ENCODE measurements at places on chromosomes 1 and 21.

DNA sequence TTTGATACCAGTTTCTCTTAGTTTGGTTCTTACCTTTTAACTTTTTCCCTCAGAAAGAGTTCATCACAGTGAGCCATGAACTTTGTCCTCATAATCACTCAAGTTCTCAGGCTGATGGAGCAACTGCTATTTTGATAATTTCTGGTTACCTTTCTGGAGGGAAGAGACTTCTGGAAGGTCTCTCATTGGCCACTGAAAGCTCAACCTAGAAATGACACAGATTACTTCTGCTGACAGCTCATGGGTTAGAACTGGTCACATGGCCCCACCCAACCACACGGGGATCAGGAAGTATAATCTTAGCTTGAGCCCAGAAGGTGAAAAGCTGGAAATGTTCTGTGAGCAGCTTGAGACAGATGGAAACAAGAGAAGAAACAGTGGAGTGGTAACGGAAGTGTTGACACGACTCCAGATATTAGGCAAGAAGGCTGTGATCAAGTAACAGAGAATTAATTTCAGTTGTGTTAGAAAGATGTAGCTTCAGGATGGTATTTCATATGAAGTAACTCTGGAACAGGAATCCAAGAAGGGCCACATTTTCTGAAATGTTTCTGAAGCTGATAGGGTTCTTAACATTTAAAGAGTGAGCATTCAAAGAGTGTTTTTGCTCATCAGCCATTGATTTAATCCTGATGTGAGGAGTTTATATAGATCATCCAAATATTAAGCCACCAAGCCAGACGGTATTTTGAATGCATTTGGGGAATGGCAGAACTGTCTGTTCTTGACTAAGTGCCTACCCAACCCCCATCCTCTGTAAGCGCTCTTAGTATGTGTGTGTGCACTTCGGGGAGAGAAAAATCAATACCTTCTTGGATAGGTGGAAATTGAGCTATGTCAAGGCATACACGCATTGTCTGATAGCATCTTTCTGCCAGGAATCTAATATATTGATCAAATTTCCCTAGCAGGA is 21.9 kb upstream of the XPR1 start:
- DNase-seq, result no peak

DNA sequence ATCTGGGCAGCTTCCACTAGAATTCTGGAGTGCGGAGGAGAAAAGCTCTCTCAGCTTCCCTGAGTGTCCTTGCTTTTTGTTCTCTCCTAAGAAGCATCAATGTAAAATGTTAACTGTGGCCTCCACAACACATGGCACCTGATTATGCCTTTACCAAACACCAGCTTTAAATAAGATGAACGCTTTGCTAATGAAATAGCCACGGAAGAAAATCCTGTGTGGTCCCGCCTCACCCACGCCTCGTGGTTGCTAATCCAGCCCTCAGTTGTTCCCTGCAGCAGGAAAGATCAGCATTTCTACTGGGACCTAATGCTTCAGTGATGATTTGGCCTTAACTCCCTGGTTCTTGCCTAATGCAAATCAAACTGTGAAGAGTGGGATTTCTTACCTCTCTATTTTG is 1.8 kb upstream of the ERG start:
- no peak for DNase-seq

DNA sequence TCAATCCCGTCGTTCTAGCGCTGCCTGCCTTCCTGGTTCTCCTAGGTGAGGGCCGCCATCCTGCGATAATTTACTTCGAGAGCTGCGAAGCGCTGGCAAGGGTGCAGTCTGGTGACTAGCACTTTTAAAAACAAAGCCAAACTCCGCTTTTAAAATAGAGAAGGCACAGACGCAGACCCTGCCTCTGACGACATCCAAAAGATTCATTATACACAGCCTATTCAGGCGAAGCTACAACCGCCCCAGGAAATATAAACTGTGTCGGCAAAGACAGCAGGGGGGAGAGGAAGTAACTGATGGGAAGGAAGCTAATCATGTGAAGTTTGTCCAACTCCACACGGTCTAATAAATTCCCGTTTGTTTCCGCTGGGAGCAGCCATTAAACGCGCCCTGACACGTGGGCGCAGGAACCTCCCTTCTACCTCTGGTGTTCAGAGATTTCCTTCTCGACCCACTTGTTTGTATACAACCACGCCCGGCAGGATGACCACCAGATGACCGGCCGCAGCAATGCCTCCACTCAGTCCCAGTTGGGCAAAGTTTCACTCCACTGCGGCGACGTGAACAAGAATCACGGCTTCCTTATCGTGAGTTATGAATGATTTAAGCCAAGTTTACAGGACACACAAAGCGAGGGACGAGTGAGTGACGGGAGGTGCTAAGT is 1.3 kb downstream of the GNG12 start:
- DNase-seq, result no peak

GRCh38 chr1:26160527-26161414 is 1.9 kb downstream of the FAM110D start:
- no peak for DNase-seq

DNA sequence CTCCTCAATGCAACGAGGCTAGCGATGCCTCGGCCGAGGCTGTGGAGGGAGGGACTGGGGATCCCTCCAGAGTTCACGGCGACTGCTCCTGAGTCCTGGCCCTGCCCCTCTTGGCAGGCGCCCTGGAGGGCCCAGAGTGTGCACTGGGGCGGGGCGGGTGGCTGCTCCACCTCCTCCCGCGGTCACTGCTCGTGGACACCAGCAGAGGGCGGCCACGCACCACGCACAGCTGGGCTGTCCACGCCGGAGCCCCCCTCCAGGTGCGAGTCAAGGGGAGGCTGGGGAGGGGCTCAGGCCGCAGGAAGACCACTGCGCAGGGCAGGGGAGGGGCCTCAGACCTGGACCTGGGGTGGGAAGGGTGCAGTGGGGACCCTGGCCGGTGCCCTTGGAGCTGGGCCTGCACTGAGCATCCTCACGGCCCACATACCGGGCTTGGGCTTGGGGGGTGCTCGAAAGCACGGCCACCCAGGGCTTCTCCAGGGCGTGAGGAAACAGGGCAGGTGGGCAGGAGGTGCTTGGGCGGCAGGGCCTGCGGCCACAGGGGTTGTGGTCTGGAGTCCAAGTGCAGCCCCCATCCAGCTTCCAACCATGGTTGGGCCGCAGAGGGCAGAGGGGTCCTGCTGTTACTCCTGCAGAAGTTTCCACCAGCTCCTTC is 20.6 kb upstream of the TTC34 start:
- no peak for DNase-seq

DNA sequence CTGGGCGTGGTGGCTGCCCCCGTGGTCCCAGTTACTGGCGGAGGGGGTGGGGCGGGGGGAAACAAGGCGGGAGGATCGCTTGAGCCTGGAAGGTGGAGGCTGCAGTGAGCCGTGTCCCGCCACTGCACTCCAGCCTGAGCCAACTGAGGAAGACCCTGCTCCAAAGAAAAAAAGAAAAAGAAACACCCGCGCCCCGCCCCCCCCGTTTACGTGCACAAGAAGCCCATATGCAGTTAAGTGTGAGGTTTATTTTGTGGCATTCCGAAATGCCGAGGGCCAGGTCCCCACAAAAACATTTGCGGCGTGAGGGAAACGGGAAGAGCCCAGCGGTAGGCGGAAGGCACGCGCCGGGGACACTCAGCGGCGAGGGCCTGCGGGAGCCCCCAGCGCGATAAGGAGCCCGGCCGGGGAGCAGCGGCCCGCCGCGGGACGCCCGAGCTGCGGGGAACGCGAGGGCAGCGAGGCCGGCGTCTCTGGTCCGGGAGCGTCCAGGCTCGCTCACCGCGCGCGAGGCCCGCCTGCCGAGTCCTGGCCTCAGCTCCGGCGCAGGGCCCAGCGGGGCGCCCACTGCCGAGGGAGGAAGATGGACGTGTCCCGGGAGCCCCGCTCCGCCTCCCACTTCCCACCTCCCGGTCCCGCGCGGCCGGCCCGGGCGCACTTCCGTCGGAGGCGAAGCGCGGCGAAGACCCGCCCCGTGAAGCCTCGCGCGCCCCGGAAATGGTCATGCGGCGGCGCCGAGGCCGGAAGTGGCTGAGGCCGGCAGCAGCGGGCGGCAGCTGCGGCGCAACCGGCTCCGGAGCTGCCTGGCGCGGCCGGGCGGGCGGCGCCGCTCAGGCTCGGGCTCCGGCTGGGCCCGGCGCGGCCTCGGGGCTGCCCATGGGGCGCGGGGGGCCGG is at the start of gene TRAPPC10:
Gene TRAPPC10, plus strand, starts transcription at position 731 of the 895 bp plus-strand sequence. CDS start 185 bp downstream, outside the sequence.
- no peak for DNase-seq

DNA sequence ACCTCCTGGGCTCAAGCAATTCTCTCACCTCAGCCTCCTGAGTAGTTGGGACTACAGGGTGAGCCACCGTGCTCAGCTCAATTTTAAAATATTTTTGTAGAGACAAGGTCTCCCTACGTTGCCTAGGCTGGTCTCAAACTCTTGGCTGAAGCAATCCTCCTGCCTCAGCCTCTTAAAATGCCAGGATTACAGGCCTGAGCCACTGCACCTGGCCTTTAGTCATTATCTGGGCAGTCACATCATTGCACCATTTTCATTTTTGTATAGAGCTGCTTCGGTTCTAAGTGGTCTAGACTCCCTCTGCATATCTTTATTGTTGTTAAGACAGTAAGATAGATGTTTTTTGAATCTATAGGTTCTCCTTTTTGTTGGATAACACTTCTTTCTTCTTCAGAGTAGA is 39.9 kb downstream of the ATF3 start:
- no peak for DNase-seq

DNA sequence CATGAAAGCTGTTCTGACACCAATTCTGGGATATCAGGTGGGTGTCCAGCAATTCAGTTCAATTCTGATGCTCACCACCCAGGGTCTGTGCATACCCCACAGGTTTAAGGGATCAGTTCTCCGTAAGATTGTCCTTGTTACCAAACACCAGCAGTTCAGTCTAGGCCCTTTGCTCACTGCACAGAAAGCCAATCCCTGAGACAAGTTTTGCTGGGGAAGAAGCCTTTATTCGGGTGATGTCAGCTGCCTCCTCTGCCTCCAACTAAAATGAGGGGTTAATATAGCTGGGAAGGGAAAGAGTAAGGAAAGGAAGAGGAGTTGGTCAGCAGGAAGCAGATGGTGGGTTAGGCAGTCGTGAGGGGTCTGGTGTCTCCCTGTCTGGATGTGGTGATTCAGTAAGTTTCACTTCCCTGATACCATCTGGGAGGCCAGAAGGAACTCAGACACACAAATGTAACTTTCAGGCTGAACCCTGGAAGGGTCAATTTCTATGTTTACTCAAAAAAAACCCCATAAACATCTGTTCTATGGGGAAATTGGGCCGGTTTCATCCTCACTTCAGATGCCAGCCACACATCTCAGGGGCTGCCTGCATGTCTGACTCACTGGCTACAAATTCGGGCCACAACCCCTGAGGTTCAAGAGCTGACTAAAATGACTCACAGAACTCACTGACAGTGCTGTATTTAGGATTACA is 83.3 kb upstream of the PGBD5 start:
- no peak for DNase-seq

- DNase-seq, result no peak
Measured at GRCh38 chr1:160338580-160338979, 4.5 kb downstream of the COPA start.

GRCh38 chr1:240402326-240402725 is 209.6 kb downstream of the GREM2 start:
- DNase-seq, result no peak

DNA sequence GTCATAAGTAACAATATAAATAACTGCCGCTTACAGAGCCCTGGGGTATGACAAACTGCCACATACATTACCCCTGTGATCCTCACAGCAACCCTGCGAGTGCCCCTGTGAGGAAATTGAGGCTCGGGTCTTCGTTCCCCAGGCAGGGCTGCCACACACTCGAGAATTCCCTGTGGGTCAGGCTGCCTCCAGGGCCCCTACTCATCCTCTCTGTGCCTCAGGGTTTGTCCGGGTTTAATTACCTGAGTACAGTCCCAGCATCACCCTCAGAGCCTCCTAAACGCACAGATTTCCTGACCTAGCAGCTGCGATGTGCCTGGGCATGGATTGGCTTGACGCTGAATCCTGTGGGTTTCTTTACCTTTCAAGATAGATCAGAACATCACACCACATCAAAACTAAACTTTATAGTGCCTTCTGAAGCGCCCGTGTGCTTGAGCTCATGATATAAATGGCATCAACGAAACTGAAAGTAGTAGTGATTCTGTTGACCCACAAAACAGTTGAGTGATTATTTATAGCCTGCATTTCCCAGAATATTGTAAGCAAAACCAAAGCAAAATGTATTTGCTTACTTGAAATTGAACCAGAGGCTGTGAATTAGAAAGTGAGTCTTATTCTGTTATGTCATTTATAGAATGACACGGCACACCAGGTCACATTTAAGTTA is 14.0 kb downstream of the SLC37A1 start:
- no peak for DNase-seq

- DNase-seq, result no peak
Measured at GRCh38 chr21:45570071-45570470, 27.8 kb upstream of the SLC19A1 start.

DNA sequence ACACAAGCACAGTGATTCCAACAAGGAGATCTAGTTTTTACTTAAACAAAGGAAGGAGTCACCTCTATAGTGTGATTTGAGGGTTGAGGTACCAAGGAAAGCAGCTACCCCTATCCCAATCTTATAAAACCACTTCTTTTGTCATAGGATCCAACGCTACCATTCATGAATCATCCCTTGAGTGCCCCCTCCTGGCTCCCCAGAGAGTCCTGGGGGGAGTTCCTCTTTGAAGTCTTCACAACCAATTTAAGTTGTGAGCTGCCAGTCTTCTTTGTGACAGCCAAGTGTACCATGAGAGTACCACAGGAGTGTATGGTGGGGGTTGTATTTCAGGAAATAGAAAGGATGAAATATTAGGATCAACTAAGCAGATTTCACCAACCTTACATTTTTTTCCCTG is 39.1 kb upstream of the NHLH2 start:
- DNase-seq, result no peak

- no peak for DNase-seq
Measured at GRCh38 chr1:50651476-50652263, 228.4 kb upstream of the DMRTA2 start.

- no peak for DNase-seq
Measured at GRCh38 chr1:35857830-35858229, 25.2 kb upstream of the AGO1 start.

GRCh38 chr1:221411283-221411682 is 330.6 kb downstream of the DUSP10 start:
- no peak for DNase-seq

- DNase-seq, result no peak
Measured at GRCh38 chr21:41966872-41967621, 13.2 kb upstream of the C2CD2 start.

GRCh38 chr1:74775735-74776134 is 42.8 kb downstream of the TYW3 start:
- no peak for DNase-seq

All from NCI-H187 treated with DMSO at 0.1 percent for 48 hours (cell line).